ENCODE measurements at places on chromosomes 11 and 22. TPM values are rescaled to one million over a fixed set of nuclear protein-coding genes. Genes with fewer than 3 reads are reported as not detected.

Gene KRTAP5-1
- total RNA-seq: not detected

Gene SCGB1D2
- total RNA-seq: 0.65 TPM

Gene PARVG
- 3.3 TPM for total RNA-seq

Gene ALX4
- total RNA-seq: 0.04 TPM

Gene APOBEC3B
- 3.7 TPM for total RNA-seq

Gene MAJIN
- 0.14 TPM for total RNA-seq

Gene MYO7A
- 6.1 TPM for total RNA-seq

Gene CRYBB3
- total RNA-seq: 0.38 TPM

Gene OR5M8
- not detected for total RNA-seq

Gene CDCA5
- total RNA-seq: 0.49 TPM

Gene SHANK3
- total RNA-seq: 3.8 TPM

Gene PGA5
- total RNA-seq: 0.31 TPM

Gene TSGA10IP
- not detected for total RNA-seq

Gene NELL1
- total RNA-seq: not detected

Gene UCP3
- 0.32 TPM for total RNA-seq

Gene OR51E2
- not detected for total RNA-seq

Gene TNNI2
- total RNA-seq: 2.5 TPM

Gene SCUBE1
- total RNA-seq: 0.41 TPM

Gene AMPD3
- total RNA-seq: 3.7 TPM

Gene UPK2
- total RNA-seq: not detected

Gene TTC36
- total RNA-seq: 0.75 TPM

Gene VWA5A
- 14.7 TPM for total RNA-seq

Gene ARHGEF17
- 21.1 TPM for total RNA-seq

Gene OR8H2
- not detected for total RNA-seq

Measured in pancreas (tissue), 10 donors.